ENCODE measurements at places on chromosomes 16 and 17. TPM values are rescaled to one million over a fixed set of nuclear protein-coding genes. Genes with fewer than 3 reads are reported as not detected.

- no peaks in the 10 kb centered on the region for H3K27me3 ChIP-seq
- no peak overlapping the region for H3K4me3 ChIP-seq
- H3K4me1 ChIP-seq = peaks cover 15% of the 10 kb centered on the region
Observed at GRCh38 chr17:21295036-21295952, 10.8 kb downstream of the MAP2K3 start.

- peak overlapping the region; percentile 45 for H3K27ac ChIP-seq
- H3K27me3 ChIP-seq = no peaks in the 10 kb centered on the region
- no peak for DNase-seq
- H3K4me1 ChIP-seq = no peaks in the 10 kb centered on the region
Observed at GRCh38 chr17:62573480-62574117, 53.9 kb upstream of the MRC2 start.

DNA sequence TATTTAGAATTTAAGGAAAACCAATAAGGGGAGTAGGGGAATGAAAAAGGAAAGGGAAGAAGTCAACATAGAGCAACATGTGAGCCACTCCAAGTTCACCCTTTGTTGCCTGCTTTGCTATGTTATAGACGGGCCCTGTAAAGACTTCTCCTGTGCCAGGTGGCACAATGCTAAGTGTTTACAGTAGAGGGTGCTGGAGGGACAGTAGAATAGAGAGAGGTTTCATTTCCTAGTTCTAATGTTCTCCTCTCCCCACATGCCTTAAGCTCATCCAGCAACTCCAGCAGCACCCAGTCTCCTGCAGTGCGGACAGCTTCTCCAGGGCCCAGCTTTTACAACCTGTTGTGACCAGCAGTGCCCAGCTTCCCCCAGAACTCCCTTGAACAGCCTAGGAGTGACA, 468.0 kb downstream of the HS3ST3B1 start:
- no peaks in the 10 kb centered on the region for H3K36me3 ChIP-seq
- no peak overlapping the region for H3K4me3 ChIP-seq
- no peak overlapping the region for H3K27ac ChIP-seq
- no peaks in the 10 kb centered on the region for H3K4me1 ChIP-seq
- DNase-seq = no peak

- H3K4me1 ChIP-seq = no peaks in the 10 kb centered on the region
- no peak overlapping the region for H3K27ac ChIP-seq
- no peaks in the 10 kb centered on the region for H3K27me3 ChIP-seq
- no peak overlapping the region for H3K4me3 ChIP-seq
- H3K36me3 ChIP-seq = no peaks in the 10 kb centered on the region
Observed at GRCh38 chr16:78455861-78456260, 356.4 kb downstream of the WWOX start.

GRCh38 chr16:89720813-89721545, at the start of the genes VPS9D1 and ZNF276:
Gene VPS9D1, minus strand, starts transcription at chr16:89720898. Its CDS starts 37 bp downstream, at chr16:89720861.
Gene ZNF276, plus strand, starts transcription at chr16:89721537. Its CDS starts 104 bp downstream, at chr16:89721641.
- H3K4me1 ChIP-seq = peaks cover 24% of the 10 kb centered on the region
- DNase-seq = peak; percentile 80
- no peaks in the 10 kb centered on the region for H3K27me3 ChIP-seq
- H3K4me3 ChIP-seq = peak within 1 kb of the TSS; percentile 78
- no peaks in the 10 kb centered on the region for H3K36me3 ChIP-seq
- H3K27ac ChIP-seq = peak within 1 kb of the TSS; percentile 95

DNA sequence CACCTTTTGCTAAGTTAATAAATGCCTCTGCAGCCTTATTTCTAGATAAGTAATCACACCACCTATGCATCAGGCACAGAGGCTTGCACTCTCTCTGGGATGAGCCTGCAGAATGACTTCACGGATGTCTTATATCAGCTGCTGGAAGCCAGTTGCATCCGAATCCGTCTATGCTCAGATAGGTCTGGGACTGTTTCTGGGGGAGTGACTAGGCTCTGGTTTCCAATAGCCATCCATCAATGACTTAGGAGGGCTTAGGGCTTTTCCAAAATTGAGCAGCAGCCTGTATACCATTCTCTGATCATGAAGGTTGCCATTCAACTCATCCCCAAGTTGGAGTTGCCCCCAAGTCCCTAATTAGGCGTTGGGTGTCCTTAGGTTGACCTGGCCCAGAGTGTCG, 113.3 kb upstream of the ERCC4 start:
- no peak overlapping the region for H3K4me3 ChIP-seq
- H3K36me3 ChIP-seq = no peaks in the 10 kb centered on the region
- peak; percentile 13 for DNase-seq
- H3K4me1 ChIP-seq = no peaks in the 10 kb centered on the region
- no peaks in the 10 kb centered on the region for H3K27me3 ChIP-seq

SLC12A3 gene
- 5.4 TPM for total RNA-seq

ANKRD40CL gene
- not detected for total RNA-seq
